ENCODE measurements at places on chromosomes 2 and 18.

DNA sequence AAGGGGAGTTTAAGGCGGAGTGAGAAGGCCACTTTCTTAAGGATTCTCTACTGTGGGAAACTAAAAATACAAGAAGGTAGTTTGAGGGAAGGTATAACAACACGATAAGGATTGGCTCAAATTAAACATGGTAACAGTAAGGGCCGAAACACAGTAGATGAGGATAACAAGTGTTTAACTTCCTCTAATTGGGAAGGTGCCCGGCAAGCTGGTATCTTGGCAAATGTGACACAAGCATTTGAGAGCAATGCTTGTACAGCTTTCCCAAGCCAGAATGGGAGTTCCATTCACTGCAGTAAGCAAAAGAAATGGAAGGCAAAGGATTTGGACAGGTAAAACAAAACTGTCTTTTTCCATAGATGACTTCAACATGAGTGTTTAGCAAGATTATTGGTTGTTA lies 19.8 kb downstream of the USP40 start:
- no peak for DNase-seq

DNA sequence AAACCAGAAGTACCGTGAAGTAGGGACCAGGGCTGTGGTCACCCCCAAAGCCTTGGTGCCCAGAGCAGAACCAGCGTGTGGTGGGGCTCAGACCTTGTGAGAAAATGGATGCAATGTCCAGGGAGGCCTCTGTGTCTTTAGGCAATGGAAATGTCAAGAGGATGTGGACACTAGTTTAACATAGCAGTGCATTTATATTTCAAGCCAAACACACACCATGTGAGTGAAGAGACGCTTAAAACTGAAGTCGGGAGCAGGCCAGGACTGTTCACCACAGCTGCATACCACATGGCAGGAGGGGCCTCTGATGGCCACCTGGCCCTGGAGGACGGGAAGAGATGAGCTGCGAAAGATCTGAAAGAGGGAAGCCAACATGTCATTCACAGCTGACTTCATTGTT lies 87.3 kb upstream of the LDLRAD4 start:
- no peak for DNase-seq

DNA sequence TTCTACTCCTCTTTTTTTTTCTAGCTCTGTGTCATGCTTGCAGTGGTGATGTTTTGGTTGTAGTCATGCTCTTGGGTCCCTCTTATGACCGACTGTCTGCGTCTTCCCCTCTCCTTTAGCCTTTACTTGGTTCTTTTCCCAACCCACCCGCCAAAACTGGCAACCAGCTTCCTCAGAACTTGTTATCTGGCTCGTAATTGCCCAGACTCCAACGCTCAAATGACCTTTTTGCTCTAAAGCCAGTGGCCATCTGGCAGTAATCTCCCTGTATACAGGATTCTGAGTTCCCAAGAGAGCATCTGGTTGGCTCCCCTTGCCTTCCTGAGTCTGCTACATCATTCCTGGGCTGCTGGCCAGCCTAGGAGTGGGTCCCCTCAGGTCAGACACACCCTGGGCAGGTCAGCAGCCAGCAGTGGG lies 147.2 kb downstream of the MGAT5 start:
- DNase-seq: no peak

- DNase-seq: no peak
These were observed 51.9 kb upstream of the RMP24 start for GRCh38 chr18:35920623-35921022.

DNA sequence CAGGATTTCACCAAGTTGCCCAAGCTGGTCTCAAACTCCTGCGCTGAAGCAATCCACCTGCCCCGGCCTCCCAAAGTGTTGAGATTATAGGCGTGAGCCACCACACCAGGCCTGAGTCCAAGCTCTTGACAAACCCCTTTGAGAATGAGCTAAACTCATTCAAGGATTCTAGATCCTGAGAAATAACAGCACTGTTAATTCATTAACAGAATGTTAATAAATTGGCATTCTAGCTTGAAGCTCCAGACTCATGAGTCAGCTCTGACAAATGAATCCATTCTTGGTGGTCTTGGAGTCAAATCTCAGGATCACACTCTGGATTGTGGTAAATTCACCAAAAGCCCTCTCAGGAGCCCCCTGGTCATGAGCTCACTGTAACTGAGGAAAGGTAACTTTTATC lies 1.8 kb downstream of the NARS1 start:
- no peak for DNase-seq

GRCh38 chr18:40415821-40416220 lies 1539.2 kb upstream of the PIK3C3 start:
- DNase-seq: no peak

GRCh38 chr2:239695728-239696240 lies 295.0 kb upstream of the HDAC4 start:
- no peak for DNase-seq

DNA sequence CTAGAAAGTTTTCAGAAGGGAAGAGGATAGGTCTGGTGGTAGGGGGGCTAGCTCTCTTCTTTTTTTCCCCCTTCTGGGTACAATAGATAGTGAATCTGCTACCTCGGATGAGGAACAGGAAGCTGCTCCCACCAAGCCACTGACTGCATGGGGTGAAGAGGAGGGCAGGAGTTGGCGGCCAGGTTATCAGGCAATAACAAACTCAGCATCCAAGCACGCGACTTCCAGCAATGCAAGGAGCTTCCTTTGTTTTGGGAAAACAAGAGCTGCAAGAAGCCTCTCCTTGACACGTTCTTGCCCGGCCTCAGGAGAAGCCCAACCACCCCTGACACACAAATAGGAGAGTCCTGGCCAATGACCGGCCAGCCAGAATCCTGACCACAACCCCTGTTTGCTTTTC lies 32.2 kb downstream of the NHEJ1 start:
- no peak for DNase-seq
